Uterus (tissue), 4 donors: ENCODE measurements at places on chromosomes 16 and 17.

DNA sequence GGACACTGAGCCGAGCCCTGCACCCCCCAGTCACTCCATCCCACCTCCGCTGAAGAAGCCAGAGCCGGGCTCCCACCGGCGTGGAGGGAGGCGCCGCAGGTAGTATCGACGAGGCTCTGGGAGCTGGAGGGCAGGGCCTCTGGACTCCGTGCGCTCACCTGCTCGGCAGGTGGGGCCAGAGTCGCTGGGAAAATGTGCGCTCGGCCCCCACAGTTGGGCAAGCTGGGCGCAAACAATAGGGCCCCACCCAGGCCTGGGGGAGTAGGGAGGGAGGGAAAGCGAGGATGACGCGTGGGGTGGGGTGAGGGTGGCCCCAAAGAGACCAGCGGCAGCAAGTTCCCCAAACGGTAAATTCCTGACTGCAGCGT, 668 bp downstream of the JUP start:
- no peaks in the 10 kb centered on the region for H3K27me3 ChIP-seq
- H3K4me3 ChIP-seq: peak overlapping the region; percentile 54
- H3K4me1 ChIP-seq: peaks cover 11% of the 10 kb centered on the region
- peak overlapping the region; percentile 88 for H3K27ac ChIP-seq
- no peaks in the 10 kb centered on the region for H3K36me3 ChIP-seq

DNA sequence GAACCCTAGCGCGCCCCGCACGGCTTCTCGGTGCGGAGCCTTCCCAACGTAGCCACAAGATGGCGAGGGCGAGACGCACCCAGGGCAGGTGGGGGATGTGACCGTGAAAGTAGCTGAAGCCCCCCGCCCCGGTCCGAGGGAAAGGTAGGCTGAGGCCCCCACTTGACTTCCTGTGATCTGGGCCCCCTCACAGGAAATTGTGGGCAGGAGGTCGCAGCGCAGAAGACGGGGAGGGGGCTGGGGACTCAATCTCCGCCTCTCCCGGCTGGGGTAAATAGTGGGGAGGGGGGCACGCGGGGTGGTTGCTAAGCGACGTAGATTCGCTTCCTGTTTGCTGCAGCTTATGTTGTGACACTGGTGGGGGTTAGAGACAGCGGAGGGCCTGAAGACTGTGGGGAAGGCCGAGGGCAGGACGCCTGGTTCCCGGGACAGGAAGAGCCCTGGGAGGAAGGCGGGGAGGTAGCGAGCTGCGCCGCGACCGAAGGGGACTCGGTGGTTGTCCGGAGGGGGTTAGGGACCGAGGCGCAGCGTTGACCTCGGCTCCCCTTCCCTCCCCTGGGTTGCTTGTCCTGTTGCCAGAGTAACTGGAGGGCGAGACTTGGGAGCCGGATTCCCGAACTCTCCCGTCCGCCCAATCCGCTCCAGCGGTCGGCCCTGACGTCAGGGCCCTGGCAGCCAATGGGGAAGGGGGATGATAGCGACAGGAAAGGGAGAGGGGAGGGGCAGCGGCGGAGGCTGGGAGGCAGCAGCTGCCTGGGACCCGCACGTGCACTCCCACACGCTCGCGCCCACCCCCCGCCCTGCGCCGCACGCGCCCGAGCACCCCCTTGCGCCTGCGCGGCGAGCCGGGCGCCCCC, 1.2 kb downstream of the KDM6B start:
- H3K4me1 ChIP-seq: peaks cover 8% of the 10 kb centered on the region
- peak; percentile 98 for DNase-seq
- peak overlapping the region; percentile 61 for H3K4me3 ChIP-seq
- H3K36me3 ChIP-seq: no peaks in the 10 kb centered on the region
- H3K27me3 ChIP-seq: no peaks in the 10 kb centered on the region
- H3K27ac ChIP-seq: peak overlapping the region; percentile 93

DNA sequence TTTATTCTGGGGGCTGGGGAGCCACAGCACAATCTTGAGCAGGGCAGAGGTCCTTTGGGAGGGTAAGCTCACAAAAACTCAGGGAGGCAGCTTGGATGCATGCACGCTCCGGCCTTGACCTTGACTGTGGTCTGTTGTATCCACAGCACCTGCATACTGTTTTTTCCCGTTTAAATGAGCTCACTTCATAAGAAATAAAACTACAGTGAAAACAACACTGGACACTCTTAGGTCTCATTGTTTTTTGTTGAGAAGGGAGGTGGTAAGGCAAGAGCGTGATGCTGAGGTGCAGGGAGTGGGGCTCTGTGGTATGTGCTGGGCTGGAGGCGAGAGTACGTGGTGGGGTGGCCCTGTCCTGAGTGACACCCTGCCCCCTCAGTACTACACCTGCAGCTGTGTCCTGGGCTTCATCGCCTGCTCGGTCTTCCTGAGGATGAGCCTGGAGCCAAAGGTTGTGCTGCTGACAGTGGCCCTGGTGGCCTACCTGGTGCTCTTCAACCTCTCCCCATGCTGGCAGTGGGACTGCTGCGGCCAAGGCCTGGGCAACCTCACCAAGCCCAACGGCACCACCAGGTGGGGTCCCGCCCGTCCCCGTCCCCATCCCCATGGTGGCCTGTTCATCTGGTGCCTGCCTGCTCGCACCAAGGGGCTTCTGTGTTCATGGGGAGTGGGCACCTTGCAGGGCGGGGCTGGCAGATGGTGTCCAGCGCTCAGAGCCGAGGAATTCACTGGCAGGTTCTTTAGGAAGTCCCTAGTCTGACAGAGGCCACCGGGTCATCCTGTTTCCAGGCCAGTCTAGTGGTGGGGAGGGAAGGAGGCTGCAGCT, 44.2 kb downstream of the ADCY7 start:
- no peaks in the 10 kb centered on the region for H3K36me3 ChIP-seq
- no peak for DNase-seq
- no peak overlapping the region for H3K4me3 ChIP-seq

DNA sequence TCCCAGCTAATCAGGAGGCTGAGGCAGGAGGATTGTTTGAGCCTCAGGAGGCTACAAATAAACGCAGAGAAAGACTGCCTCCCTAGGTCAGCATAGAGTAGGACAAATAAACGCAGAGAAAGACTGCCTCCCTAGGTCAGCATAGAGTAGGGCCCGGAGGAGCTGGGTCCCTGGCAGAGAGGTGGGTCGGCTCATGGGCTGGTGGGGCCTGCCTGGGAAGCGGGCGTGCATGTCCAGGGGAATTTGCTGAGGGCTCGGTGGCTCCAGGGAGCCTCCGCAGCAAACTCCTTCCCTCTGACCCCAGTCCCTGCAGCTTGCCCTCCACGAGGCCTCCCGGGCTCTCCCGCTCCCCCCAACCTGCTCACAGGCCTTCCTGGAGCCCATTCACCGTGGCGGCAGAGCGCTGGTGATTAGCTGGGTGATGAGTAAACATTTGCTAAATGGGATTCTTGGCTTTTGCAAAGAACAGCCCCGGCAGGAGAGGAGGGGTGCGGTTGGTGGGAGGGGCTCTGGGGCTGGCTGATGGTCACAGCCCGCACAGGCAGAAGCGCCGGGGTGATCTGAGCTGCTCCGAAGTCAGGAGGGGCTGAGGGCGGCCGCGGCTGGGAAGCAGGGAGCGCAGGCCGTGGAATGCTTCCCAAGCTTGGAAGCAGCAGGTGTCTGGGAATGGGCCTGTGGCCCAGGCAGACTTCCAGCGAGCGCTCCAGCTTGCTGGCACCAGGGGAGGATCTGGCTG, 93.1 kb downstream of the RTN4RL1 start:
- no peak overlapping the region for H3K4me3 ChIP-seq
- no peak overlapping the region for H3K27ac ChIP-seq
- no peaks in the 10 kb centered on the region for H3K27me3 ChIP-seq
- DNase-seq: no peak

DNA sequence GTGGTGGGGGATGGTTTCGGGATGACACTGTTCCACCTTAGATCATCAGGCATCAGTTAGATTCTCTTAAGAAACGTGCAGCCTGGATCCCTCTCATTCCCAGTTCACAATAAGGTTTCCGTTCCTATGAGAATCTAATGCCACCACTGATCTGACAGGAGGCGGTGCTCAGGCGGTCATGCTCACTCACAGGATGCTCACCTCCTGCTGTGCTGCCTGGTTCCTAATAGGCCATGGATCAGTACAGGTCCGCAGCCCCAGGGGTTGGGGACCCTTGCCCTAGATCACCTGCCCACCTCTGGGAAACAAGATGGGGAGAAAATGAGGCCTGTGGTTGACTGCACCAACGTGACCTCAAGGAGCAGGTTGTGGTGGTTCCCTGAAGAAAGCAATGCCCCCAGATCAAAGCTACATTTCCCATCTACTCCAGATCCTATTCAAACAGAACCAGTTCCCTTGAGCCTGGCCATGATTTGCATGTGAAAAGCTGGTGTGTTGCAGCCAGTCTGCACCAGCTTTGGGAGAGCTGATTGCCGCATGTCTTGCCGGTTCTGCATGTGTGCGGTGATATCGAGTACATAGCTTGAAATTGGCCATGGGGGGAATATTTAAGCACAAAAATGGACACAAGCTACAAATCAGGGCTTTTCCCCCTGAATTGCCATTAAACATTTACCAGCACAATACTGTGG, 183.2 kb upstream of the HSBP1 start:
- no peak overlapping the region for H3K4me3 ChIP-seq
- no peaks in the 10 kb centered on the region for H3K4me1 ChIP-seq
- no peak overlapping the region for H3K27ac ChIP-seq
- no peaks in the 10 kb centered on the region for H3K27me3 ChIP-seq
- no peaks in the 10 kb centered on the region for H3K36me3 ChIP-seq
